HuH-7.5 (cell line): ENCODE measurements at places on chromosomes 2 and 18.

- DNase-seq: no peak
Measured at GRCh38 chr18:41814651-41815050, 140.4 kb upstream of the PIK3C3 start.

DNA sequence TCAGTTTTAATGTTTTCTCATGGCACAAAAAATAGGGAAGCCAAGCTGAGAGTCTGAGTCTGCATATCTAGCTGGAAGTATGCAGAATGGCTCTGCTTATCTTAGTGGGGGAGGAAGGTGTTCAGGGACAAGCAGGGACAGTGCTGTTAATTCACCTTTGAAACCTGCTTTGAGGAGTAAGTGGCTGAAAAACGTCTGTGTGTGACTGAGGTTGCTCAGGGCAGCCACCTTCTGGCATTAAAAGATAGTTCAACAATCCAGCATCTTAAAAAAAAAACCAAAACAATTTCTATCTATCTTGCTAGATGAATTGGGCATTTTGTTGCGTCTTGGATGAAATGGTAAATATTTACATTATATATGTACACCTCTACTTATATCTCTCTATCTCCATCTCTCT lies 2.0 kb upstream of the TRPM8 start:
- no peak for DNase-seq

- DNase-seq: no peak
Measured at GRCh38 chr2:47641366-47641765, 141.6 kb upstream of the MSH6 start.

DNA sequence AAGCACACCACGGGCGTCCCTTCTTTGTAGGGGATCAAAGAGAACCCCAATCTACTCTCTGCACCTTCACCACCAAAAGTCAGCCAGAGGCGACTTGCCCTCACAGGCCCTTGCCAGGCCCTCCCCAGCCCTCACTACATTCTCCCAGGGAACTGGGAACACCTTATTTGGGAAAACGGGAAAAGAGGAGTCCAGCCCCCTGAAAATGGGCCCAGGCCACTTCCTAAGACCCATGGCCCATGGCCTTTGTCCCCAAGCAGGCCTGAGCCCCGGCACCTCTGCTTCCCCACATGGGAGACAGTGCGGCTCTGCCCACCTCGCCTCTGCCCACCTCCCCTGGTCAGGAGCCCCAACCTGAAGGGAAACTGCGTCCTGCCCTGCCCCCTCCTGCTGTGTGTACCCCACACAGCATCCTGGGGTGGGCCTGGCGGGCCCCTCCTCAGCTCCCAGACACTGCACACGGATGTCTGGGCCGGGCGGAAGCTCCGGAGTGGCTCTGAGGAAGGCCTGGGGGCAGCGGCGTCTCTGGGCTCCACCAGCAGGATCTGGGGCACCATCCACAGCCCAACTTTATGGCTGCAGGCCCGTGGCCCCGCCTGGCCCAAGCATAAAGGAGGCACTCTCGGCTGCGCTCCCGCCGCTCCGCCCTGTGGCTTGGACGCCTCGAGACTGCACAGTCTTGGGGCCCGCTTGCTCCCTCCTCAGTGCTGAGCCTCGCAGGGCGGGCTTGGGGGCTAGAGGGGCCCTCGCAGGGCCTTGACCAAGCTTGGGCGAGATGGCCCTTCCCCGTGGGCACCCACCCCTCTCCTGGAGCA lies 70.3 kb upstream of the GPC1 start:
- DNase-seq: no peak

DNA sequence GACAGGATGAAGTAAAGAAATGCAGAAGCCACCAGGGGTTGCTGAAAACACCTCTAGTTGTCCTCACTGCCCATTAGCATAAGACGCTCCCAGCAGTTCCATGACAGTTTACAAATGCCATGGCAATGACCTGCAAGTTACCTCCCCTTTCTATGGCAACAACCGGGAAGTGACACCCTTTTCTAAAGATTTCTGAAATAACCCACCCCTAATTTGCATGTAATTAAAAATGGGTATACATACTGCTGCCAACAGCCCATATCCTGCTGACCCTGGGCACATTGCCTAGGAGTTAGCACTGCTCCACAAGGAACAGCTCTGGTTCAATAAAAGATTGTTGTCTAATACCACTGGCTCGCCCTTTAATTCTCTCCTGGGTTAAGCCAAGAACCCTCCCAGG lies 178.3 kb upstream of the LRATD1 start:
- no peak for DNase-seq

DNA sequence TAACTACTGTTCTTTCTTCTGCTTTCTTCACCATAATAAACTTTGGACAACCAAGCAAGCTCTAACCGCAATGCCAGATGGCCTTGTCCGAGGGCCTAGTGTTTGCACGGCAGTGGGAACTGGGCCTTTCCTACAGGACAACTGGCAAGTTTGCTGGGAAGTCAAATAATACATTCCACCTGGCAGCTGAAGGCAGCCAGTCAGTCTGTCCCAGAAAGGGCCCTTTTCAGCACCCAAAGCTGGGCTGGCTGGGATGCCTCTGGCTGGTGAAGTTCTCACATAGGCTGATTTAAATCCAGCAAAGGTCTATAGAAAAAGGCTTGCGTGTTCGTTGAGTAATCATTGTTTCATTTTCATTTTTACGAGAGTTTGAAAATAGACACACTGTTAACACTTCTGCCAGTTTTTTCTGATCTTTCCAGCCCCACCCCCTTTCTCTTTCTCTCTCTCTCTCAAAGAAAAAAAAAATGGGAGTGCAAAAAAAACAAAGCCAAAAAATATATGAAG lies 110.0 kb upstream of the EPAS1 start:
- no peak for DNase-seq

DNA sequence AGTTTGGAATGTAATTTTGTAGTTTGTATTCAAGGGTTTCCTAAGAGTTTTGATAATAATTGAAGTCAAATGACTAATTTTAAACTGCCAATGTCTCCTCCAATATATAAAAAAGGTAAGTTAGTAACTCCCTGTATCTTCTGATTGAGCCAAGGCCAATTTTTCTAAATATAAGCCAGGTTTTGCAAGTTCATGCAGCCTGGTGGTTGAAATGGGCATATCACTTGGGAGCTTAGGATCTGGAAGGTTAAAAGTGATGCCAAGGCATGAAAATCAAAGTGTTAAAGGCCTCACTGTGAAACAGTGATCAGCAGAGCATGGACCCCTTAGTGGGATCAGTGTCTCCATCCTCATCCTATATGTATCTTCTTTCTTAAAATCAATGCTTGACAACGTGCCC lies 60.5 kb downstream of the MERTK start:
- DNase-seq: no peak

DNA sequence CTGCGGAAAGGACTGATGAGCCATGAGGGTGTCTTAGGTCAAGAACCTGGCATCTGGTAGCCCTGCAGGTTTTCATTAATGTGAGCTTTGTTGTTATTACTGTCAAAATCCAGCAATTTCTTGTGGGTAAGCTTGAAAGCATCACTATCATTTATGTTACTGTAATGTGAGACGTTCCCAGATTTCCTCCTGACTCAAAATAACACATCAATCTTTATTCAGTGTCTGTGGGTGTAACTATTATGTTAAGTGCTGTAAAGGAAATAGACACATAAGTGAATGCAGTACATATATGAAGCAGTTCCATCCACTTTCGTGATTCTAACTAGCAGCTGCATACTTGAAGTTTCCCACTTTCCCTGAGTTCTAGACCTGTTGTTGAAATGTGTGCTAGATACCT lies 89.8 kb downstream of the FHOD3 start:
- DNase-seq: no peak
